Mesenteric fat pad (tissue), 1 donor: ENCODE measurements at places on chromosomes 1 and 21. TPM values are rescaled to one million over a fixed set of nuclear protein-coding genes. Genes with fewer than 3 reads are reported as not detected.

GBP7 gene
- total RNA-seq = not detected

S100A3 gene
- total RNA-seq = 2.2 TPM

MTARC2 gene
- total RNA-seq = 45.2 TPM

IFI44L gene
- total RNA-seq = 25.6 TPM

ZC3H12A gene
- total RNA-seq = 34.2 TPM

AKR1A1 gene
- total RNA-seq = 132 TPM

RBM8A gene
- 110 TPM for total RNA-seq

PTPN7 gene
- total RNA-seq = 3.0 TPM

CHAF1B gene
- 1.2 TPM for total RNA-seq

SLC1A7 gene
- total RNA-seq = 0.42 TPM

VCAM1 gene
- 27.3 TPM for total RNA-seq

TRAF3IP3 gene
- total RNA-seq = 3.7 TPM

ESRRG gene
- 1.9 TPM for total RNA-seq

CCDC24 gene
- total RNA-seq = 3.9 TPM

RIIAD1 gene
- total RNA-seq = not detected

SPRR4 gene
- total RNA-seq = not detected

SLAMF8 gene
- total RNA-seq = 11.3 TPM

CHML gene
- 8.0 TPM for total RNA-seq

CHIT1 gene
- 17.4 TPM for total RNA-seq
